ENCODE measurements at places on chromosomes 4 and X. TPM values are rescaled to one million over a fixed set of nuclear protein-coding genes. Genes with fewer than 3 reads are reported as not detected.

- DNase-seq, result no peak
These were observed 159.1 kb upstream of the KIT start for GRCh38 chr4:54498661-54499111.

GRCh38 chr4:169236873-169237626, 33.7 kb downstream of the SH3RF1 start:
- no peak for DNase-seq

The SMR3B gene
- not detected for total RNA-seq

The SULT1B1 gene
- total RNA-seq, result 53.8 TPM

GRCh38 chr4:120545391-120545790, 377.1 kb downstream of the PRDM5 start:
- DNase-seq, result no peak

DNA sequence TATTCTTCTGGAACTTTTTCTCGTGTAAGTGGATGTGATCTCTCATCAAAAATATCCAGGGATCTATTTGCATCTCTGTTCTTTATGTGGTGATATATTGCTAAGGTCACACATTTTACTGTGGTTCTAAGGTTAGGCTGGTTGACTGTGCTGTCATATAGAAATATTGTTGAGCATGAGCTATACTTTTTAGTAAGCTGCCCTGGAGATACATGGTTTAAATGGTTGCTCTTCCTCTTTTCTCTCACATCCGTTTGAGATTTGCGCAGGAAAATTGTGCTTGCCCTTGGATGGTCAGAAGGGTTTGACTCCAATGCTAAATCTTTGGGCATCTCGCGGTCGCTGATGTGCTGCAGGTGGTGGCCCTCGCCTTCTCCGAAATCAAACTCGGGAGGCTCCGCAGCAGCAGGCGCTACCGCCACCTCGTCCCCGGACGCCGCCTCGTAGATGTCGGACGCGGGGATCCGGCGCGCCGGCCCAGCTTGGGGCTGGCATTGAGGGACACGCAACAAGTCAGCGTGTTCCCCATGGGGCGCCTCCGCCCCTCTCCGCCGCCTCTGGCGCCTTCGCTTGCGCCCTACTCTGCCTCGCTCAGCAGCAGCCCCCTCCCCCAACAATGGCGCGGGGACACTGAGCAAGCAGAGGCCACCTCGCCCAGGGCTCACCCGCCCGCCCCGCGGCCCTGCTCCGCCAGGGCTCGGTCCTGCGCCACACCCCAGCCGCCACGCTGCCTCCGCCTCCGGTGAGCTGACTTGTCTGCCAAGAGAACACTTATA, 154.5 kb downstream of the MSN start:
- DNase-seq, result no peak

DNA sequence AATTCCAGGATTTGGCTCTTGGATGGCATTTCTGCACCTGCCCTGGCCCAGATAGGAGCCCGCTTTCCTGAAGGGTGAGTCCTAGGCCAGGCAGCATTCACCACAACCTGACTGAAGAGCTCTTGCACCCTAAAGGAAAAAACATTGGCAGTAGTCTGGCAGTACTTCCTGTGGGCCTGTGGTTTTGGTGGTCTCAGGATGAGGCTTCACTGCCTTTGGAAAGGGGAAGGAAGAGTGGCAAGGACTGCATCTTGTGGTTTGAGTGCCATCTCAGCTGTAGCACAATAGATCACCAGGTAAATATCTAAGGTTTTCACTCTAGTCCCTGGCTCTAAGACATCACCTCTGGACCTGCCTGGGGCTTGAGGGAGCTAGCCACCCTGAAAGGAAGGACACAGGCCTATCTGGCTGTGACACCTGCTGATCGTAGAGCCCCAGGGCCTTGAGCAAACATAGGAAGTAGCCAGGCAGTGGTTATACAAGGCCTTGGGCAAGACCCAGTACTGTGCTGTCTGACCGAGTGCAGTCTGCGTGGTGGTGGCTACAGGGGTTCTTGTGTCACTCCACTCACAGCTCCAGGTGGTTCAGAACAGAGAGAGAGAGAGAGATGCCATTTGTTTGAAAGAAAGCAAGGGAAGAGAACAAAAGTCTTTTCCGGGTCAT, 28.5 kb upstream of the PRRG1 start:
- DNase-seq, result no peak

DNA sequence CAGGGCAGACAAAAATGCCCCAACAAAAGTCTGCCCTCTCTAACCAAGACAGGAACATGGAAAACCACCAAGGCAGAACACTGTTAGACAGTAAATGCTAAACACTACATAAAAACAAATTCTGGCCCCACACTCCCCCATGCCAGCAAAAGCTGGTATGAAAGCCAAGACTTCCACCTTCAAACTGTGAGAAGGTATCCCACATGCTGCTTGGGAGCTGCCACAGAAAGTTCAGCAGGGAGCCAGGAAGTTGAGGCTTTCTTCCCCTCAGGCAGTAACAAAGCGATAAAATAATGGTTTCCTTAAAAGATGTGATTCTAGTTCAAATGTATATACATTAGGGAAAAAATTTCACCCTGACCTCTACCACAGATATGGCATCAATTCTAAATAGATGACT, 770.4 kb upstream of the NDST4 start:
- no peak for DNase-seq

- no peak for DNase-seq
These were observed 869.8 kb downstream of the PCDH18 start for GRCh38 chr4:136662539-136662938.

The PCDH18 gene
- 70.9 TPM for total RNA-seq

DNA sequence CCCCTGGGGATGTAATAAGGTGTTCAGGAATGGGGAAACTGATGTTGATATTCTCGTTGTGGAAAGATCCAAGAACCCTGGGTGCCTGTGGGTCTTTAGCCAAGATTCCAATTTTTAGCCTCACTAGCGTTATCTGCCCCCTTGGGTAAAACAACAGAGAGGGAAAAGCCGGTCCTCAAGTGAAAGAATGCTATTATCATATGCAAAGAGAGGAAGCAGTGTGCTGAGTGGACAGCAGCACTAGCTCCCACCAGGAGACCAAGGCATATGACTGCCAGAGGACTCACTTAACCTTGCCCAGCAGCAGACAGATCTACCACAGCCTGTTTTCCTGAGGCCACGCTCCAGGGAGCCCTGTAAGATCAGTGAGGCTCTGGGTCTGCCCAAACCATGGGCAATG, 257.9 kb upstream of the CPEB2 start:
- DNase-seq, result no peak

The PGM2 gene
- total RNA-seq, result 28.2 TPM

The FAM47A gene
- not detected for total RNA-seq

DNA sequence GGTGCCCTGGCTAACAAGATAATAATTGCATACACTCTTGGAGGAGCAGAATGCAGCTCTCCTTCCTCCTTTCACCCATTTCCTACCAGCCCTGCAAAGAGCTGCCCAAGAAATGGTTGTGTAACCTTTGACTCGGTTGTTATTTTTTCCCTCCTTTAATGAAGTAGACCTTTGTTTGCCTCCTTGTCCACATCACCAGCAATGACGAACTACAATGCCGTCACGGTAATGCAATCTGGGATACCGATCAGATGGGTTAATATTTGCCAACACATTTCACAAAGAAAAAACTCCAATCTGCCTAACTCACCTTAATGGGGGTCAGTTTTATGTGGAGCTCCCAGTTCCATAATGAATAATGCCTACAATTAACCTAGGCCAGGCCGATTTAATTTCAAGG, 32.0 kb downstream of the GPRIN3 start:
- peak; percentile 13 for DNase-seq

The MAGEA9B gene
- not detected for total RNA-seq

- peak; percentile 69 for DNase-seq
These were observed at the start of gene TADA2B for GRCh38 chr4:7043284-7044136. TADA2B (plus strand) TSS chr4:7043372; CDS start chr4:7043580, 208 bp downstream.

DNA sequence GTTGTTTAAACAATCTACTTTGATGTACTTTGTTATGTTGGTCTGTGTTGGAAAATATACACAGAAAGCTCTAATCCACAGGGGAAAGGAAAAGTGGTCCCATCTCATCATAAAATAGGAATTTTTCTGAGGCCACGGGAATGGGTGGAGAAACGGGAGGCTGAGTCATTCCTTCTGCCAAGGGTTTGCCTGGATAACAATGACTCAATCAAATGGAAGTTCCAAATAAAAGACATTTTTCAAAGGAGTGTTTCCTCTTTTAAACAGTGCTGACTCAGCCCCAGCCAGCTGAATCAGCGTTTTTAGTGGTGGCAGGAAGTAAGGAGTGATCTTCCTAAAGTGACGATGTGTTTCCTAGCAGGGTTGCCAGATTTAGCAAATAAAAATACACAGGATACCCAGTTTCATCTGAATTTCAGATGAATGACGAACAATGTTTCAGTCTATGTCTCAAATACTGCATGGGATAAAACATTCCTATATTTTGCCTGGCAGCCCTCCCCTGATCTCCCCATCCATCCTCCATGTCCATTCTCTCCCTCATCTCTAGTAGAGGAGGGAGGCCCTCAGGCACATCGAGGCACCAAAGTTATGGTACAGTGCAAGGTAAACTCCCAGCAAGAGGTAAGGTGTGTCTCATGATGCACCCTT, 345.4 kb upstream of the GATB start:
- peak; percentile 90 for DNase-seq

- DNase-seq, result no peak
These were observed 24.8 kb upstream of the UXT start for GRCh38 chrX:47683829-47684205.

- DNase-seq, result no peak
These were observed 78.7 kb downstream of the WDFY3 start for GRCh38 chr4:84887824-84888223.

GRCh38 chrX:118115953-118116712, 477 bp downstream of the KLHL13 start:
- peak; percentile 30 for DNase-seq

GRCh38 chr4:2837110-2837903, 6.3 kb upstream of the ADD1 start:
- DNase-seq, result peak; percentile 3

DNA sequence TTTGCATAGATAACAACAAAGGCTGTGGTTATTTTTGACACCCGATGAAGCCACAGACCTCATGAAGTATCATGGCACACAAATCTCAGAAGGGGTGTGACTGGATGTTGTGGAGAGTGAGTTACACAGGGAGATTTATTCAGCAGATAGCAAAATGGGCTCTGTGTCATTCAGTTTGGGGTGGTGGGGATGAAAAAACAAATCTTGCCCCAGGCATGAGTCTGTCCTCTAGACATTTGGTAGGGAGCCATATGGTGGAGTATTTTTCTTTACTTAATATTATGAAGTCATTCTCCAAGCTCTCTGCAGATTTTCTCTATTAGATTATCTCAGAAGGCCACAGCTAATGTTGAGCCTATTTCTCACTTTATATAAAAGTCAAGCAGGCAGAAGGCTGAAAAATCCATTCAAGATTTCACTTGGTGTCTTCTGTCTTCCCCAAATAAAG, 277.1 kb upstream of the TENM3 start:
- no peak for DNase-seq

The APELA gene
- 1.6 TPM for total RNA-seq

DNA sequence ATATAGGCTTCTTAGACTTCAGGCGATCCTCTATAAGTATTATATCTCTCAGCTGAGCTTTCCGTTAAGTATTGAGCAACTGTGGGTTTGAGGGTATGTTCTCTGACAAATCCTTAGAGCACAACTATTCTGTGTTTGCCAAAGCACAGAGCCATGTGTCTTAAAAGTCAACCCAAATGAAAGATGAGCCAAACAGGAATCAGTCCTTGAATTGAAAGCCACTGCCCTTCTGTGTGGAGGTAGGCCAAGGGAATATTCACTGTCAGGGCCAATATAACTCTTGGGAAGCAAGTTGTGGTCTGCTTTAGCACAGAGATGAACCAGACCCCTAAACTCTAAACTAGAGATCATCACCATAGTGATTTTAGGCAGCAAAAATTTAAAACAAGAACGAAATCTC, 164.0 kb downstream of the STAG2 start:
- DNase-seq, result no peak

The NUP62CL gene
- total RNA-seq, result 0.80 TPM

The CDKL2 gene
- total RNA-seq, result 0.83 TPM

DNA sequence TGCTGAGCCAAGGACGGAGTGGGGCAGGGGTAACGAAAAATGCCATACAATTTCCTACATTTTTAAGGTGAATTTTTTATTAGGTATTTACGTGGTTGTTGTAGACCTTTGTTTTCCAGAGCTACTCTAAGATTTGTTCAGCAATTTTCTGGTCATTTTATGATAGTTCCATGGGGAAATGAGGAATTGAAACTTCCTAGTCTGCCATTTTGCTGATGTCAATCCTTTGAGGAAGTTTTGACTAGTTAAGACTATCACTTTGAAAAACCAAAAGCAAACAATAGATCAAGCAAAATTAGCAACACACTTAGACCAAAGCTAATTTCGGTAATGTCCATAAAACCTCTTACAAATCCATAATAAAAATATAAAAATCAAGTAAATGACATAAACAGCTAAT, 7.0 kb upstream of the TLR3 start:
- DNase-seq, result no peak

Data from hepatocyte (in vitro differentiated cells).